ENCODE measurements at places on chromosomes 5 and 9. TPM values are rescaled to one million over a fixed set of nuclear protein-coding genes. Genes with fewer than 3 reads are reported as not detected.

PLAC8L1 gene
- not detected for total RNA-seq

GRCh38 chr5:35185518-35185917 is 44.8 kb downstream of the PRLR start:
- no peak for DNase-seq

C8G gene
- total RNA-seq: 2.0 TPM

PFN3 gene
- total RNA-seq: not detected

AP3S1 gene
- total RNA-seq: 43.7 TPM

All from heart right ventricle (tissue), 16 donors.